Naive thymus-derived CD4-positive, alpha-beta T cell (primary cell): ENCODE measurements at places on chromosomes 7 and 10. TPM values are rescaled to one million over a fixed set of nuclear protein-coding genes. Genes with fewer than 3 reads are reported as not detected.

The PLAC9 gene
- not detected for total RNA-seq

The MPP7 gene
- 32.7 TPM for total RNA-seq

The FKBP6 gene
- total RNA-seq: not detected

The ACHE gene
- total RNA-seq: 0.32 TPM

The FAM221A gene
- total RNA-seq: 4.9 TPM

The NPSR1 gene
- total RNA-seq: not detected in 2 replicates

The TFEC gene
- 1.9 TPM for total RNA-seq

The ACSL5 gene
- total RNA-seq: 35.9 TPM

The ITGA8 gene
- not detected for total RNA-seq

The EGFR gene
- total RNA-seq: not detected

The TMEM229A gene
- not detected for total RNA-seq

- H3K27ac ChIP-seq: no peak overlapping the region
- no peak overlapping the region for H3K4me3 ChIP-seq
- H3K4me1 ChIP-seq: no peaks in the 10 kb centered on the region
- no peaks in the 10 kb centered on the region for H3K36me3 ChIP-seq
- no peak for DNase-seq
These were observed 294.2 kb downstream of the PLXDC2 start for GRCh38 chr10:20110125-20111100.

DNA sequence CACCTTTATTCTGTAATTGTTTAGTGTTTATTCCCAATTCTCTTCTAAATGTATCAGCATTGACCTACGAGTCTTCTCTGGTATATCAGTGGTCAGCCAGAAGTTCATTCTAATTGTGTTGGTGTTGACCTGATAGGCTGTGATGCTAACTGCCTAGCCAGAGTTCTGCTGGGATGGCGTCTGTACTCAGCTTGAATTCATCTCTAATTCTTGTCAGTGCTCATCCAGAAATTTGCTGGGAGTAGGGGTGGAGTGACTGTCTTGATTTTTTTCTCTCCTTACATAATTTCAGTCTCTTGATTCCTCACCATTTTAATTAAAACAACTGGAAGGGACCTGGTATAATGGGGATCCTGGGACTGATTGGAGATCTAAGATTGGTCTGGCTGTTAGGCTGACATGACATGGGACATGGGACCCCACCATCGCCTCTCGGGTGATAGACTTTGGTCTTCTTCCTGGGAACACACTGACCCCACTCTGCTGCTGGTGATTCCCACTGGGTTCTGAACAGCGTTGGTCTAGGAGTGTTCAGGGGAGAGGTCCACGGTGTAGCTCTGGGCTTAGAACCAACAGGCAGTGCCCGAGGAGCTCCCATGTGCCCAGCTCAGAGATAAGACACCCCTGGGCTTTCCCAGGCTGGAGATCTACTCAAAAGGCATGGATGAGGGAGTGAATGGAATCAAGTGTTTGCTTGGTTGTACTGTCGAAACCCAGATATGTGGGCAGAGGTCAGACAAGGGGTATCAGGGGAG, 3.8 kb downstream of the NEURL1 start:
- H3K36me3 ChIP-seq: no peaks in the 10 kb centered on the region
- no peaks in the 10 kb centered on the region for H3K4me1 ChIP-seq
- no peaks in the 10 kb centered on the region for H3K27me3 ChIP-seq
- no peak overlapping the region for H3K4me3 ChIP-seq

DNA sequence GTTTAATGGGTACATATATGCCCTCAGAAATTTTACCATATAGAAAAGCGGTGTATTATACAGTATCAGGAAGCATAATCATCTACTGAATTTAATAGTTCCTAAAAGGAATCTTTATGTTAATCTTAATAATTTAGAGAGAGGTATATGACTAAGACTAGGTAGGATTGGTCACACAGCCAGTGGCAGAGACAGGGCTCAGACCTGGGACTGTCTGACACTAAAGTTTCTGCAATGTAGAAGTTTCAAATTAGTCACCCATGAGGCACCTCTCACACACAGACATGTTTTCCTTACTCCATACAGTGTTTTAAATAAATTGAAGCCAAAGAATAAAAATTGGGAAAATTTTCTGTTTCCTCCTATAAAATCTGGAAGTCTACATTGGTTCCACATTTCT, 72.8 kb upstream of the ADRA2A start:
- H3K4me1 ChIP-seq: no peaks in the 10 kb centered on the region
- peaks cover 4% of the 10 kb centered on the region for H3K36me3 ChIP-seq
- no peaks in the 10 kb centered on the region for H3K27me3 ChIP-seq
- no peak overlapping the region for H3K4me3 ChIP-seq
- DNase-seq: no peak

DNA sequence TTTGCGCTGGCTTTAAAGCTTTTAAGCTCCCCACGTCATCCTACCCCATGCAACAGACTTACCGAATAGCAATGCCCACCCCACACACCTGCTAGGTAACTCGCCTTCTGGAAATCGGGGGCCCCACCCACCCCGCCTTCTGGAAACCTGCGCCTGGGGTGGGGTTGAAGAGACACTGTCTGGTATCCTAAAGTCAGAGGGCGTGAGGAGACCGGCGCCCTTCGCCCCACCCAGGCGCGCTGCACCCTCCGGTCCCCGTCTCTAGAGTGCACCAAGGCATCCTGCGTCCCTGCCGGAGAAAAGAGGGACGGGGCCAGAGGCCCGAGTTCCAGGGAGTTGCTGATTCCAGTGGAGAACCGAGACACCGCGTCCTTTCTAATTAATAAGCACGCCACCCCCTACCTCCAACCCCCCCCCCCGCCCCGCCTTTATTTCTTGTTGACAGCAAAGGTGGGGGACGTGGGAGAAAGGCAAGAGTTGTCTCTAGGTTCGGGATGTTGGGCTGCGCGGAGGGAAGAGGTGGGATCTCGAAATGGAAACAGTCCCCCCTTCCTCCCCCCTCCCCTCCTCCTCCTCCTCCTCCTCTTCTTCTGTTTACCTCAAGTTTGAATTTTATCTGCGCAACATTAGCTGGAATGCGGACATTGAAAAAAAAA, 220.9 kb upstream of the MKLN1 start:
- peaks cover 54% of the 10 kb centered on the region for H3K4me1 ChIP-seq
- no peaks in the 10 kb centered on the region for H3K36me3 ChIP-seq
- H3K27ac ChIP-seq: peak overlapping the region; percentile 98

- no peaks in the 10 kb centered on the region for H3K4me1 ChIP-seq
- no peak overlapping the region for H3K4me3 ChIP-seq
- no peak for DNase-seq
- H3K27me3 ChIP-seq: no peaks in the 10 kb centered on the region
These were observed 12.0 kb downstream of the HOXA4 start for GRCh38 chr7:27118580-27118979.

GRCh38 chr7:148256433-148256832, 334.1 kb upstream of the C7orf33 start:
- H3K27ac ChIP-seq: no peak overlapping the region
- H3K4me3 ChIP-seq: no peak overlapping the region
- no peak for DNase-seq
- H3K4me1 ChIP-seq: no peaks in the 10 kb centered on the region
- H3K27me3 ChIP-seq: no peaks in the 10 kb centered on the region

DNA sequence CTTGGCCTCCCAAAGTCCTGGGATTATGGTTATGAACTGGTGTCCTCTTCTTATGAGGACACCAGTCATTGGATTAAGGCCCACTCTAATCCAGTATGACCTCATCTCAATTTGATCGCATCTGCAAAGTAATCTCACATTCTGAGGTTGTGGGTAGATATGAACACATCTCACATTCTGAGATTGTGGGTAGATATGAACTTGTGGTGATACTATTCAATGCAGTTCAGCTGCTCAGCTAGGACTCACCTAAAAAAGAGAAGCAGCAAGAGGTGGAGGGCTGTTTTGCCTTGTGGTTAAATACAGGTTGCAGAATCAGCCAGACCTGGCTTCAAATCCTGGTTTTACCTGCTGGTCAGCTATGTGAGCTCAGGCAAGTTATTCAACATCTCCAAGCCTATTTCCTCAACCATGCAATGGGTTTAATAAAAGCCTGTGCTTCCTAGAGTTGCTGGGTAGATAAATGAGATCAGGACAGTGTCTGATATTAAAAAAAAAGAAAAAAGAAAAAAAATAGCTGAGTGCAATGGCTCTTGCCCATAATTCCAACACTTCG, 8.5 kb upstream of the BAG3 start:
- H3K36me3 ChIP-seq: no peaks in the 10 kb centered on the region
- no peak overlapping the region for H3K27ac ChIP-seq

DNA sequence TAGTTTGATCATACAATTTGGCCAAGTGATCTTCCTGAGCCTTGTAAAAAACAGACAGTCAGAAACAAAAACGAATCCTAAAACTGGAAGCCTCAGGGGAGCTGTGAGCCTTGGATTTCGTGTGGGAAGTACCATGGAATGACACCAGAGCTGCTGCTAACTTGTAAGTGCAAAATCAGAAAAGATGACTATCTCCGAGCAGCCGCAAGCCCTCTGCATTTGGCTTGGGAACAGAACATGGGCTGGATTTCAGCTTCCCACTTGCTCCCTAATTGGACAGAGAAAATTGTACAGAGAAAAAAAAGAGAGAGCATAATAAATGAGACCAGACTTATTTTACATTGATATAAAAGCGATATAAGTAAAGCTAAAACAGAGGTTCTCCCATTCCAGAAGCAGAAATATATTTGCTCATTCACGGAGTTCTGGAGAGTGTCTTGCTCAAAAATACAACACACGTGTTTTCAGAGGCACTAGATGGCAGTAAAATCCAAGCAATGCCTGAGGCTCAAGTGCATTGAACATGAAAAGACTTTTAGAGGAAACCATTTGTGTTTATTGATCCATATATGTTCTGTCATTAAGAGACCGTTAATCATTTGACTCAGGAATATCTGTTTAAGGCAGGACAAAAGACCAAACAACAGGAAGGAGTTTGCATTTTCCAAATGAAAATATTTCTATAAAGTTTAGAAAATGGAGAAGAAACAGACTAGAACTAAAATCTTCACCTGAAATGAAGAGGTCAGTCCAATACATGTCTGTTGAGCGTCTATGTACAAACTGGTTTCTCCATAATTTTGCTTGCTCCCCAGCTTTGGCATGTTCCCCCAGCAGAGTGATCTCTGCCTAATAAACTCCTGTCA, 78.3 kb upstream of the SLC26A5 start:
- DNase-seq: no peak
- H3K4me1 ChIP-seq: no peaks in the 10 kb centered on the region
- H3K27me3 ChIP-seq: no peaks in the 10 kb centered on the region
- H3K4me3 ChIP-seq: no peak overlapping the region
- H3K27ac ChIP-seq: no peak overlapping the region

GRCh38 chr7:21334906-21335305, 93.0 kb upstream of the SP4 start:
- no peaks in the 10 kb centered on the region for H3K27me3 ChIP-seq
- H3K27ac ChIP-seq: no peak overlapping the region
- no peak for DNase-seq
- H3K4me1 ChIP-seq: peaks cover 15% of the 10 kb centered on the region
- H3K4me3 ChIP-seq: no peak overlapping the region

DNA sequence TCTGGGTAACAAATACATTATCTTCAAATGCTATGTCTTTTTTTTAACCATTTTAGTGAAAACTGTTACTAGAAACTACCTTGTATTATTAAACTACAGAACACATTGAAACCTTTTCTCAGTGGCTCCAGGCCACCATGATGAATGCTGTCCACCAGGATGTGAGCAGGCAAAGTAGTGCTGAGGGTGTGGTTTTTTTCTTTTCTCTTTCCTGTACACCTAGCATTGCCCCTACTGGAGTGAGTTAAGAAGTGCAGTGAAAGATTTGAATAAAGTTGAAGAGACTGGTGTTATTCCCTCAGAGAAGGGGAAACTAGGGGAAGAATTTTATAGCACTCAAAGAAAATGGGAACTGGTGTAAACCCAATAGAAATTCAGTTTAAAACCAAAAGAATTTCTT, 120.0 kb upstream of the SAMD8 start:
- H3K36me3 ChIP-seq: peaks cover 4% of the 10 kb centered on the region
- H3K27me3 ChIP-seq: no peaks in the 10 kb centered on the region
- H3K27ac ChIP-seq: no peak overlapping the region
- no peak overlapping the region for H3K4me3 ChIP-seq
- no peaks in the 10 kb centered on the region for H3K4me1 ChIP-seq

DNA sequence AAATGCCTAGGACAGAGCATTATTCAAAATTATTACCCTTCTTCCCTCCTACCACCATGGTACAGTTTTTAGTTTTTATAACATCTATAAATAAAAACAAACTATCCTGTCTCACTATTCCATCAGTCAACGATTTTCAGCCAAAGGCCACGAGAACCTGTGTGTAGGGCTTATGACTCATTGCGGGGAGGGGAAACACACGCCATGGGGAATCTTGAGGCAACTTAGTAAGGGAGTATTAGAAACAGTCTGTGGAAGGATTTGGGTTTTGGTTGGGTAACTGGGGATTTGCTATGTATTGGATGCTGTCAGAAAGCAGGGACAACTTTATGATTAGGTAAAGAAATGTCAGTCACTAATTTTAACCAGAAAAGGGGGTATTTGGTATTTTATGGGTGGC, 14.7 kb downstream of the GPR141 start:
- H3K27me3 ChIP-seq: no peaks in the 10 kb centered on the region
- no peaks in the 10 kb centered on the region for H3K4me1 ChIP-seq
- H3K4me3 ChIP-seq: no peak overlapping the region
- no peaks in the 10 kb centered on the region for H3K36me3 ChIP-seq

DNA sequence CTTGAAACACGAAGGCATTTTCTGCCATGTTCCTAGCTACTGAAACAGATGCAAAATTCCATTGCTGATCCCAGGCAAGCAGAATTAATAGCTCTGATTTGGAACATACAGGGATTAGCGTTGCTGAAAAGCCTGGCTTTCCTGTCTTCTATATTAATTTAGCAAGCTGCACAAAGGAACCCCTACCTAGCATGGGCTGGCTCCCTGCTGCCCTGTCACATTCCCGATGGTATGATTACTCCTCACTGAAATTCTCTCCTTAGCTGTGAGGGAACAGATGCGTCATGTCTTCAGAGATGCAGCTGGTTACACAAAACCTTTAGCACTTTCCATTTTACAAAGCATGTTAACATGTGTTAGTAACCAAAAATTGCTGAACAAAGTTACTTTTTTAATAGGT, 878.9 kb downstream of the TYW1 start:
- no peaks in the 10 kb centered on the region for H3K27me3 ChIP-seq
- H3K4me3 ChIP-seq: no peak overlapping the region
- H3K36me3 ChIP-seq: no peaks in the 10 kb centered on the region
- no peak overlapping the region for H3K27ac ChIP-seq

DNA sequence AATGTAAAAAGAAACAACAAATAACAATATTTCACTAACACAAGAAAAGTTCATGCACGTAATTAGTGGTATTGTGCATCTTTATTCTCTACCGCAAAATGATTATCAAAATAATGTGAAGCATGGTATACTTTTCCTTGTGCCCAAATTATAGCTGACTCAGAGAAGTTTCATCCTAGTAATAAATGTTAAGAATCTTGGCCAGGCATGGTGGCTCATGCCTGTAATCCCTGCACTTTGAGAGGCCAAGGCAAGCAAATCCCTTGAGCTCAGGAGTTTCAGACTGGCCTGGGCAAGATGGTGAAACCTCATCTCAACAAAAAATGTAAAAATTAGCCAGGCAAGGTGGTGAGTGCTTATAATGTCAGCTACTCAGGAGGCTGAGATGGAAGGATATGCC, 105.0 kb downstream of the KMT2C start:
- no peak overlapping the region for H3K4me3 ChIP-seq
- H3K4me1 ChIP-seq: peaks cover 6% of the 10 kb centered on the region
- H3K27me3 ChIP-seq: no peaks in the 10 kb centered on the region
- no peak overlapping the region for H3K27ac ChIP-seq
- H3K36me3 ChIP-seq: peaks cover 5% of the 10 kb centered on the region
